Islet precursor cell (in vitro differentiated cells): ENCODE measurements at places on chromosomes 6 and 20.

GRCh38 chr6:35343092-35343834 is 905 bp downstream of the PPARD start:
- DNase-seq = no peak

GRCh38 chr6:23245572-23245971 is 676.2 kb downstream of the HDGFL1 start:
- no peak for DNase-seq

GRCh38 chr6:72792692-72793091 is 170.8 kb downstream of the KCNQ5 start:
- no peak for DNase-seq

DNA sequence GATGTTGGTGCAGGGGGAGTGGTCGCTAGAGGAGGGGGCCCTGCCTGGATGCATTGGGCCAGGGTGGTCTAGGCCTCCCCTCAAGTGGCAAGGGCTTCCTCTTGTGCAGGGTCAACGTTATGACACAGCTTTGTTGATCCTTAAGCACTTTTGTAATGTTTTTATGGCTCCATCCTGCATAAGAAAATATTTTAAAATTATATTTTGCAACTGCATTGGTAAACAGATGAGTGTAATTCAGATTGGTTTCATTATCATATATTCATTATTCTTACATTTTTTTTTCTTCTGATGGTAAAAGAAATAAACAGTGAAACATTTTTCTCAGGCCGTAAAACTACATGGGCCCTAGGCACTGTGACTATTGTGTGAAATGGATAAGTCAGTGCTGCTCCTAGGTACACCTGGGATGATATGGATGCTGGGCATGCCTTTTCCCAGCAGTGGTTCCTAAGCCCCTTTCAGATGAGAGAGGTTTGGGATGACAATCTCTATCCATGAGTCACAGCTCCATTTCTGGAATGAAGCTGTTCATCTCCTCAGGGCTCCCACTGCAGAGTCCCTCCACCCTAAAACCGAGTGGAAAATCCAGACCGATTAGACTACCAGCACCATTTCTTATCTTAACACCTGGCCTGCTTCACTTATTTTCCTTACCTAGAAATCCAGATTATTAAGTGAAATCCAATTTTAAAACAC is 5.8 kb upstream of the SIM1 start:
- no peak for DNase-seq

- DNase-seq = no peak
Observed at GRCh38 chr20:18688676-18689075, 100.8 kb downstream of the DTD1 start.

DNA sequence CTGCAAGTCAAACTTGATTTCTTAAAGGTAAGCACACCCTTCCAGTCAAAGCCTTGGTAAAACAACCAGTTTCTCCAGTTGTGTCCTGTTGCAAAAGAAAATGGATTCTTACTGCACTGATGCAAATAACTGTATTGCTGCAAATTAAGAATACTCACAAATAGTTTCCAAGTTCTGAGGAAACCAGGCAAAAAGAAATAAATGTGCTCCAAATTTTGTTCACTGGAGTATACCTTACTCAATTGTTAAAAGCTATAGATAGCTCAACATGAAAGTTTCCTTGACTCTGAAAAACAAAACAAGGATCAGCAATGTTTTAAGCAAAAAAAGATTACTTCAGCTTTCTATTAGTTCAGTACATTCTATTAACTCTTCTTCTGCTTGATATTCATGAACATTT is 75.2 kb downstream of the SLC16A10 start:
- DNase-seq = no peak

DNA sequence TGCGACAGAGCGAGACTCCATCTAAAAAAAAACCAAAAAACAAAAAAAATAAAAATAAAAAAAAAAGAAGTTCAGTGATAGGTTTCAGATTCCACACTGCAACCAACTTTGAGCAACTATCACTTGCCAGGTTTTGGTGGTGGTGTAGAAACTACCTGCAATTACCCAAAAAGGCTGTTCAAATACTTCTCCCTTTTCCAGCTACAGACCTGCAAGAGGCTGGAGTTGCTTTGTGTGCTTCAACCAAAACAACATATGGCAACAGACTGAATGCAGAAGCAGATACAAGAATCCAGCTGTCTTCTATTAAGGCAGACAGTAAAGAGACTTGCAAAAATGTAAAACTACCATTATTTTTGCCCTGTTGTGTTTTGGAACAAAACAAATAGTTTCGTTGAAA is 9.3 kb upstream of the BCAS1 start:
- no peak for DNase-seq

GRCh38 chr6:13463941-13464340 is 23.5 kb downstream of the GFOD1 start:
- DNase-seq = no peak

DNA sequence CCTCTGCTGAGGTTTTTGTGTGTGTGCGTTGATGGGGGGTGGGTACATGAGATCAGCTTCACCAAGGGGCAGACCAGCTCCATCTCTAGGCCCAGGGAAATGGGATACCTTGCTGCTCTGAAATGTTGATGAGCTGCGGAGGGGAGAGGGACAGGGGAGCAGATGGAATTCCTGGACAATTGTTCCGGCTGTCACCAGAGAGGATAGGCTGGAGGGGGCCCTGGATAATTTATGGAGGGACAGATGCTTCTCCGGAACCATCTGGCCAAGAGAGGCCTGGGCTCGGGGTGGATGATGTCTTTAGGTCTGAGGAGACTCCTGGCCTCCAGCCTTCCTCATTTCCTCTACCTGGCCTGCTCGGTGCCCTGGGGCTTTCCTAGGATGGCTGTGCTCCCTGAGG is 1.9 kb upstream of the TJAP1 start:
- DNase-seq = no peak

- no peak for DNase-seq
Observed at GRCh38 chr6:34586327-34587040, 30.4 kb upstream of the SPDEF start.

GRCh38 chr20:45910670-45911485 is 1.1 kb downstream of the PLTP start:
- DNase-seq = peak; percentile 100

- DNase-seq = no peak
Observed at GRCh38 chr6:137226697-137227096, 7.5 kb upstream of the IFNGR1 start.

- peak; percentile 44 for DNase-seq
Observed at GRCh38 chr20:63502671-63503172, 3.8 kb upstream of the EEF1A2 start.

GRCh38 chr6:148448369-148449012 is 105.9 kb downstream of the SASH1 start:
- no peak for DNase-seq

DNA sequence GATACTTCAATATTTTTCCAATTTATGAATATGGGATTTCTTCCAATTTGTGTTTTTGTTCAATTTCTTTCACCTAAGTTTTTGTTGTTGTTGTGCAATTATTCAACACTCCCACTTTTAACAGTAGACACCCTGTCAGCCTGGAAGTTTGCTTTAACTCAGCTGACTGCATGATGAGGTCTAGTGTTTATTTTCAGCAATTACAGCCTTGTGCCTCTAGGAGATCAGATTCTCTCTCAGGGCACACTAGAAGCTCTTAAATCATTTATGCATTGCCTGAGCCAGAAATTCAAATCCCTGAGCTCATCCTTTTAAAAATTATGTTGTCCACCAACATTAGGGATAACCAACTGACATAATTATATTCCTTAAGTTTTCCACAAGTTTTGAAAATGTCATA is 85.7 kb downstream of the MRAP2 start:
- DNase-seq = no peak

GRCh38 chr20:49245921-49246740 is 26.9 kb downstream of the DDX27 start:
- DNase-seq = no peak

GRCh38 chr20:17636523-17637412 is 45.3 kb downstream of the RRBP1 start:
- DNase-seq = peak; percentile 84

GRCh38 chr20:47058236-47058635 is 163.6 kb downstream of the EYA2 start:
- no peak for DNase-seq

DNA sequence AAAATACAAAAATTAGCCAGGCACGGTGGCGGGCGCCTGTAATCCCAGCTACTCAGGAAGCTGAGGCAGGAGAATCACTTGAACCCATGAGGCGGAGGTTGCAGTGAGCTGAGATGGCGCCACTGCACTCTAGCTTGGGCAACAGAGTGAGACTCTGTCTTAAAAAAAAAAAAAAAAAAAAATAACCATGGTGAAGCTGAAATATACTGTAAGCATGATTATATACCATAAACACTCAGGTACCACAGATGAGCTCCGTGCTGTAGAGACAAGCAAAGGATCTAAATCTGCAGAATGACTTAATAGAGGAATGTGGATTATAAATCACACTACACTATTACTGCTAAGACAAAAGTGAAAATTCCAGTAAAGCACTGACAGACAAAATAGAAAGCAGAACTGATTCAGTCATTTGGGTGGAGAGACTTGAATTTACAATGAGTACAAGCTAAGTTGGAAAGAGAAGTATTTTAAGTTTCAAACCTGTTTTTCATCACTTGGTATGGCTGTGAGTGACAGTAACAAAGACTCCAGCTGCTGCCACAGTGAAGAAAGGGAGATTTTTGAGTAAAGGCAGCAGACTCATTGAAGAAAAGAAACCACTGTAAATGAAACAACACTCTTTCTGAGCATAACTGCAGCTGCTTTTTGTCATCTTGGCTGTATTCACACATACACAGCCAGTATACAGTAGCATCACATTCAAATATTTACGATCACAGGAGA is 322.1 kb downstream of the RNGTT start:
- no peak for DNase-seq

GRCh38 chr6:160247457-160247883 is 11.2 kb downstream of the SLC22A2 start:
- no peak for DNase-seq

- DNase-seq = peak; percentile 99
Observed at GRCh38 chr20:57718490-57719009, 8.7 kb upstream of the PMEPA1 start.

- no peak for DNase-seq
Observed at GRCh38 chr6:25257686-25258348, 21.4 kb upstream of the CARMIL1 start.

- no peak for DNase-seq
Observed at GRCh38 chr6:109304284-109305015, 77.8 kb downstream of the CD164 start.

DNA sequence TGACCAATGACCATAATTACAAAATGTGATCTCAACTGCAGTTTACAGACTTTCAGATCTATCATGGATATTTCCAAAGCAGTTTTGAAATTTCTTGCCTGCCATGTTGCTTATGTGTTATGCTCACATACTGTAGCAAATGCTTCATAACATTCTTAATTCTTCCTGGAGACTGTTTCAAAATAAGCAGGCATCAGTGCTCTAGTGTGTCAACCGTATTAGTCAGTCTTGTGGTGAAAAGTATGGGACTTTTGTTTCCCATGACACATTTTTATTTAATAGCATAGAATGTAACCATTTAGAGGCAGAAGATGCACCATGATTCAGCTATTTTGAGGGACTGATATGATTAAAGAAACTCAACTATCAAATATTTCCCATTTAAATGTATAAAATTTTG is 1.7 kb downstream of the POPDC3 start:
- no peak for DNase-seq

- DNase-seq = no peak
Observed at GRCh38 chr20:20732641-20733040, 20.2 kb upstream of the RALGAPA2 start.

DNA sequence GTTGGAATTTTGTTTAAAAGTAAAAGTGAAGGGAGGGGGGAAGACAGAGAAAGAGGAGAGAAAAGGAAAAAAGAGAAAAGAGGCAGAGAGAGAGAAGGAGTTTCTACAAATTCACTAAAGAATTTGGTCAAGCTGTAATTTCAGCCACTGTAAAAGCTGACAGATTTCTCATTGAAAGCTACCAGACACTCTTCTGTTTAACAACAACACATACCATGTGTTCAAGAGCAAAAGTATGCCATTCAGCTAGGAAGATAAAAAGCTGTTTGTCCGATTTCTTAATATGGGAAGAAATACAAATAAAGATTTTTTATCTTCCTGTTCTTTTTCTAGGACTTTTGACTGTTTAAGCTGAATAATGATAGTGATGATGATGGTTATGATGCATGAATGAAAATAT is 204.8 kb upstream of the RSPO3 start:
- DNase-seq = no peak

DNA sequence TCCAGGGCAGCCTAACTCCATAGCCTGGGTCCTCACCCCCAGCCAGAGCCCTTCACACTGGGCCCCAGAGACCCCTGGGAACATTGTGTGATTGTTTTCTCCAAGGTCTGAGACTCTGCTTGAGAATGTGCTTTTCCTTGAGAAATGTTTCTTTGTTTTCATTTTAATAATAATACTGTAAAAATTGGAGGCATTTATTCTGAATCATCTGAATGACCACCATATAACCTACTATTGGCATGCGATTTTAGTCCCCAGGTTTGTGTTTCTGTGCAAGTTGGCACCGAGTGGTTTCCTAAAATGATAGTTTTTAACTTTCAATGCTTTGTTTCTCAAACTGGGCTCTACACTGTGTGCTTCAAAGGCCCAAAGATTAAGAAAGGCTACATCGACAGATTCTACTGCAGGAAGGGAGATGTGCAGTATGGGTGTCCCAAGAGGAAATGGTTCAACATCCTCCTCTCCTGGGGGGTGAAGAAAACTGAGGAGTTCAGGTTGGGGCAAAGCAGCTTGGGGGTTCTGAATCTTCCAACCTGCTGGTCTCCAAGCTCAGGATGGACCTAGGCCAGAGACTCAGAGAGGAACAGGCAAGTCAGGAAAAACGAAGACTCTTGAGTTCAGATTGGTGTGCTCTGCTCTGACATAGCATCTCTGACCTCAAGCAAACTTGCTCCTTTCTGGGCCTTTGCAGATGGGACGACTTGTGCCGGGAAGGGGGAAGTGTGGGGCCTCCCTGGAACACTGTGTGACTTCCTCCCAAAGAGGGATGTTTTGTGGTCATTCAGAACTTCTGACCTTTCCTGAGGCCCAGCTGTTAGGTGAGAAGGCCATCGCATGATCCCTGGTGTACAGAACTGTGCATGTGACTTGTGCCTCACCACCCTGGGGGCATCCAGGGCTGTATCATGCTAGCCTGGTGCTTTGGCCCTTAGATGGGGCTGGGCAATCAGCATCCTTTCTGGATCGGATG is 31.0 kb downstream of the DAAM2 start:
- no peak for DNase-seq

- no peak for DNase-seq
Observed at GRCh38 chr20:47768016-47768824, 17.1 kb downstream of the SULF2 start.

- DNase-seq = no peak
Observed at GRCh38 chr6:16400248-16400760, 161.9 kb downstream of the GMPR start.

- no peak for DNase-seq
Observed at GRCh38 chr6:88856566-88856965, 106.9 kb downstream of the RNGTT start.

- DNase-seq = no peak
Observed at GRCh38 chr6:36334832-36335459, 1.7 kb downstream of the BNIP5 start.

- peak; percentile 83 for DNase-seq
Observed at GRCh38 chr20:3843490-3843889, 3.1 kb upstream of the MAVS start.

GRCh38 chr20:44384423-44385027 is 29.0 kb downstream of the HNF4A start:
- peak; percentile 84 for DNase-seq
